ENCODE measurements at places on chromosomes 16 and 17. TPM values are rescaled to one million over a fixed set of nuclear protein-coding genes. Genes with fewer than 3 reads are reported as not detected.

SOCS1 gene
- total RNA-seq, result 84.7 TPM

FOXC2 gene
- total RNA-seq, result not detected

SPATA32 gene
- not detected for total RNA-seq

OTOP3 gene
- total RNA-seq, result not detected

KRTAP9-4 gene
- not detected for total RNA-seq

TP53TG3C gene
- total RNA-seq, result not detected

ZNF205 gene
- 29.1 TPM for total RNA-seq

PMM2 gene
- 45.1 TPM for total RNA-seq

TSNAXIP1 gene
- not detected for total RNA-seq

FOXL1 gene
- total RNA-seq, result 0.12 TPM

SPNS2 gene
- 2.3 TPM for total RNA-seq

PYY gene
- total RNA-seq, result 0.56 TPM

JMJD6 gene
- total RNA-seq, result 11.3 TPM

KLHDC4 gene
- 36.5 TPM for total RNA-seq

NLGN2 gene
- total RNA-seq, result 38.7 TPM

KCNJ12 gene
- total RNA-seq, result 0.97 TPM

All from GM23338 (cell line).